ENCODE measurements at places on chromosomes 1 and 21. TPM values are rescaled to one million over a fixed set of nuclear protein-coding genes. Genes with fewer than 3 reads are reported as not detected.

Gene ATAD3C
- total RNA-seq, result not detected

Gene PRDM16
- 0.12 TPM for total RNA-seq

Gene KRTAP12-2
- total RNA-seq, result not detected

Gene NUP210L
- total RNA-seq, result not detected

Gene DPH2
- 19.4 TPM for total RNA-seq

Gene LY9
- total RNA-seq, result not detected

Gene SPRR2B
- total RNA-seq, result not detected

Gene NEXN
- total RNA-seq, result 3.9 TPM

Gene C1orf50
- total RNA-seq, result 5.3 TPM

Gene ANKRD35
- total RNA-seq, result 0.93 TPM

Gene LTN1
- 18.5 TPM for total RNA-seq

Gene PARS2
- total RNA-seq, result 4.9 TPM
